ENCODE measurements at places on chromosomes 13 and 19. TPM values are rescaled to one million over a fixed set of nuclear protein-coding genes. Genes with fewer than 3 reads are reported as not detected.

PABPC3 gene
- total RNA-seq = 0.28 TPM

DNA sequence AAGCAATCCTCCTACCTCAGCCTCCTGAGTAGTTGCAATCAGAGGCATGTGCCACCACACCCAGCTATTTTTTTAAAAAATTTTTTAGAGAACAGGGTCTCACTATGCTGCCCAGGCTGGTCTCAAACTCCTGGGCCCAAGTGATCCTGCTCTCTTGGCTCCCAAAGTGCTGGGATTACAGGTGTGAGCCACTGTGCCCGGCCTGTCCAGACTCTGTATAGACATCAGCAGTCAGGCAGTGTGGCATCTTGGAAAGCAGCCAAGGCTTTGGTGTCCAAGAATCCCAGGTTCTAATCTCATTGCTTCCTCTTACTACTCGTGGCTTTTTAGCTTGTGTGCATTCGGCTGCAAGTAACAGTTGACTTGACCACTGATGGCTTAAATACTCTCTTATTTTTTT is 43.4 kb downstream of the BICRA start:
- no peak for DNase-seq

EXOSC5 gene
- total RNA-seq = 11.8 TPM

DNA sequence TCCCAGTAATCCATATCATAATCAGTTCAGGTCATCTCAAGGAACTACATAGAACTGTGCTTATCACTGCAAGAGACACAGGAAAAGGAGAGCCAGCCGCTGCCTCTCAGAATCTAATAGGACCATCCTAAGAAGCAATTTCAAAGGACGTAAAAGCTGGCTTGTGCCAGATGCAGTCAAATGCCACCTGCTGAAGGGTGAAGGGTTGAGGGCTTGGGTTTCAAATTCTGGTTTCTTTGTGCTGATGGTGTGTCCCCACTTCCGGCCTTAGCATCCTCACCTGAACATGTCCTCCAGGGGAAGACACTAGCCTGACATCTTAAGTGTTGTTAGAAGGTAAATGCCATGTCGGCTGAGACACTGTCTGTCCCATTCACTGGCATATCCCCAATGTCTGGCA is 477.1 kb upstream of the TSHZ3 start:
- DNase-seq = no peak

AMER2 gene
- total RNA-seq = 0.08 TPM

ATP8A2 gene
- total RNA-seq = 0.49 TPM

All from left colon (tissue), 2 donors.